ENCODE measurements at places on chromosomes 4 and X.

GRCh38 chr4:87974856-87975462, 555 bp upstream of the SPP1 start:
- DNase-seq: no peak

DNA sequence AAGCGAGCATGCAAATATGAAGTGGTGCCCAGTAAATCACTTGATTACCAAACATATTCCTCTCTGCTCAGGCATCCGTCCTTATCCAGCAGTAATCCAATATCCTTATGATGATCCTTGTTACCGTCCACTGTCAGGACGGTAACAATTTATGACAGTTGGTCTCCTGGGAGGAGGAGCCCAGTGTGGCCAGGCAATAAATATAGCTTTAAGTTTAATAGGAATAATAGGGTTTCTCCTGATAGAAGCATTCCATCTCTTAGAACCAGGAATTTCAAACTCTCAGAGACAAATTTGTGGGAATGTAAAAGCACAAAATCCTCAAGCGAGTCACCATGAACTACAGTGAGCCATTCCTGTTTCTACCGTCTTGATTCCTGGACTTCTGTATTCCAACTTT, 171.2 kb upstream of the IL15 start:
- DNase-seq: no peak

GRCh38 chrX:12977761-12978204, 2.9 kb downstream of the TMSB4X start:
- no peak for DNase-seq

GRCh38 chr4:135408109-135408508, 1206.5 kb upstream of the PABPC4L start:
- peak; percentile 6 for DNase-seq

GRCh38 chr4:74042681-74043080, 4.2 kb upstream of the CXCL3 start:
- DNase-seq: peak; percentile 22

GRCh38 chr4:44720371-44720770, 6.0 kb downstream of the GNPDA2 start:
- DNase-seq: no peak

- DNase-seq: no peak
Observed at GRCh38 chr4:44257461-44257860, 191.1 kb downstream of the KCTD8 start.

DNA sequence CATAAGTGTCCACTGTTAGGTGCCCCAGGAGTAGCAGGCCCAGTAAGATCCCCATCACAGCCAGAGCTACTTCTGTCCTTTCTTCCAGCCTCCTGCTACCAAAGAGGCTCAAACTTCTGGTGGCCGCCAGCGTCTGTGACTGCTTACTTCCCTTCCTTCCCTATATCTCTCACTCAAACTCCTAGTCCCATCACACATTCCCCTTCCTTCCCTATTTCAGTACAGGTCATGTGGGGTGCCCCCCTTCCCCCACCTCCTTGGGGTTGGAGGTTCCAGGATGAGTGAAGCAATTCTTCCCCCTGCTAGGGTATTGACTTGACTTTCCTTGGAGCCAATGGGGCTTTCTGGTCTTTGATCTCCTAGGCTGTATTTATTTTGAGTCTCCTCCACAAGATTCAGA, at the start of gene VSIG4:
VSIG4 (minus strand) TSS at position 137 of the 400 bp plus-strand sequence; CDS start at position 55, 82 bp downstream.
- no peak for DNase-seq

DNA sequence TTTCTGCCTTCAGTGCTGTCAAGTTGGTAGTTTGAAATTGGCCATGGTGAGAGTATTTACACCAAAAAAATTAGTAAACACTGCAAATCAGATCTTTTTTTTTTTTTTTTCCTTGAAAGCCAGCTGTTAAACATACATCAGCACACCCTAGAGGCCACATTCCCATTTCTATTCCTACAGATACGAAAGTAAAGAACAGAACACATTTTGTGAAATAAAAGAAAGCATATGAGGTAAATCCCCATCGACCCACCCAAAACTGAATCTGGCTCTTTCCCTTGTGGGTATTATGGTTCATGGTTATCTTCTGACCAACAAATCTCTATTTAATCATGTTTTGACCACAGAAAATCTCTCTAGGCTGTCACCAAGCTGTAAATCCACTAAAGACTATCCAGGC, 41.8 kb upstream of the AP1AR start:
- peak; percentile 22 for DNase-seq

- DNase-seq: no peak
Observed at GRCh38 chrX:115260330-115260729, 26.4 kb upstream of the LRCH2 start.

- peak; percentile 5 for DNase-seq
Observed at GRCh38 chr4:101306225-101306624, 41.1 kb downstream of the PPP3CA start.

DNA sequence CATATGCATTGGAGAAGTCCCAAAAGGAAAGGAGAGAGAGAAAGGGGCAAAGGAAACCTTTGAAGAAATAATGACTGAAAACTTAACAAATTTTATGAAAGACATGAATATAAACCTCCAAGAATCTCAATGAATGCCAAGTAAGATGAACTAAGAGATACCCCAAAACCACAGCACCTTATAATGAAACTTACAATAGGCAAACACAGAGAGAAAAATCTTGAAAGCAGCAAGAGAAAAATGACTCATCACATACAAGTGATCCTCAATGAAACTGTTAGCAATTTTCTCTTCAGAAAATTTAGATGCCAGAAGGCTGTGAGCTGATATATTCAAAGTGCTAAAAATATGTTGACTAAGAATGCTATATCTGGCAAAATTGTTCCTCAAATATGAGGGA, 10.1 kb downstream of the SMIM10L2A start:
- DNase-seq: no peak

DNA sequence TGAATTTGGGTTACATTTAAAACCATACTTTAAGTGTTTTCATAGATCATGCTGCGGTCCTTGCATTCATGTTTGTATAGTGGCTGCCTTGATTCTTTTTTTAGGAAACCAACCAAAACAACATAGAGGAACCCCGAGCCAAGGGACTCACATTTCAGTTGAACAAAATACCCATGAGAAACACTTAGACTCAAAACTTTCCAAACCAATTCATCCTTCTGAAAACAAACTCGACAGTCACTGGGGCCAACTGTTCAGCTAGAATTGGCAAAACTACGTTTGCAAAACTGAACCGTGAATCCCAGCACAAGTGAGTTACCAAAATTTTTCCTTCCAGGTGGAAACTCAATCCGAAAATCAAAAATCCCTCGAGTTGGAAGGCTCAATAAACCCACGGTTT, 1.4 kb downstream of the ADGRA3 start:
- DNase-seq: no peak

- DNase-seq: no peak
Observed at GRCh38 chr4:176761872-176762271, 30.9 kb downstream of the VEGFC start.

- no peak for DNase-seq
Observed at GRCh38 chrX:110284159-110284558, 33.7 kb downstream of the AMMECR1 start.

DNA sequence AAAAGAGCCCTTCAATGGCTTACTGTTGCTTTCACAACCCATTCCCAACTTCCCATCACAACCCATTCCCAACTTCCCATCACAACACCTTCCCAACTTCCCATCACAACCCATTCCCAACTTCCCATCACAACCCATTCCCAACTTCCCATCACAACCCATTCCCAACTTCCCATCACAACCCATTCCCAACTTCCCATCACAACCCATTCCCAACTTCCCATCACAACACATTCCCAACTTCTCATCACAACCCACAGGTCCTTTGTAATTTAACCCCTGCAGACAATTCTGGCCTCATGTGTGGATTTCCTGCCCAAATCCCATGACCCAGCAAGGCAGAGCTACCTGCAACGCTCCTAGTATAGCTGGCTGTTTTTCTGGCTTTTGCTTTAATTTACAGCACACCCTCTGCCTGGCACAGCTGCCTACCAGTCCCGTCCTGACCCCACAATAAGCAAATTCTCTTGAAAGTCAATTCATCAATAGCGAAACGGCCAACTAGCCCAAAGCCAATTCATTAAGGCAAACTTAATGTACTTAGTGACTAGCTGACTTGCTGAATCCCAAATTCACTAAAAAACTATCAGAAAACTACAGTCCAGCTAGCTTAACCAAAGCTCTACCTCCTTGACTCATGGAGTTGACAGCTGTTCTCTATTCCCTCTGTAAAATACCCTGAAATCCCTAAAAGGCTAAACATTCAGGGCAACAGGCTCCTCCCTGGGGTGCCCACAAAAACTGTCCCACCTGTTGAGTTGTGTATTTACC, 75.6 kb downstream of the AFAP1 start:
- no peak for DNase-seq

DNA sequence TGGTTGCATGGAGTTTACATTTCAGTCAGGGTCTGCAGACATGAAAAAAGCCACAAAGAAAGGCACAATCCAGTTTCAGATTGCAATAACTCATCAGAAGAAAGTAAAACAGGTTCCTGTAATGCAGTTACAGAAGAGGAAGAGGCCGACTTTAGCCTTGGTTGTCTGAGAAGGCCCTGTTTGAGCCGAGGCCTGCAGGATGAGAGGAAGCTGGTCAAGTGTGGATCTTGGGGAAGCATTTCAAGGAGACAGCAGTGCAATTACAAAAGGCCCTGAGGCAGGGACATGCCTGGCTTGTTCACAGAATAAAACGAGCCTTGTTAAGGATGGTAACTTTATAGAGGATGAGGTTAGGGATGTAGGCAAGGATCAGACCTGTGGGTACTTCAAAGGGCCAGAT, 62.4 kb downstream of the AFF2 start:
- DNase-seq: no peak

DNA sequence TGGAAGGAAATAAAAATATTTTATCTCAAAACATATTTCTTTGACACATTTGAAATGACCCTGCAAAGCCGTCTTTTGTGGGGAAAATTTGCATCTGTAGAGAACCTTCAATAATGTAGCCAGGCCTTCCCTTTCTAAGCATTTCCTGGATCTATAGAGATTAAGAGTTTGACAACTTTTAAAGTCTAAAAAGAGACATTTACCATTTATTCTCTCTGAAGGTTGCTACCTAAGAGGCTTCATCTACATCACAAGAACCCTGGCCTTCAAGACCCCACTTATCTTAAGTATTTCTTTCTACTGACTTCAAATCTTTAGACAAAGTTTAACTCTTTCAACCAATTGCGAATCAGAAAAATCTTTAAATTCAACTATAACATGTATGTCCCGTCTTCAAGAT, 1639.8 kb downstream of the RPA4 start:
- DNase-seq: no peak

GRCh38 chr4:103994059-103994458, 274.3 kb upstream of the TACR3 start:
- DNase-seq: peak; percentile 16

GRCh38 chr4:112266823-112267222, 18.9 kb downstream of the TIFA start:
- no peak for DNase-seq

DNA sequence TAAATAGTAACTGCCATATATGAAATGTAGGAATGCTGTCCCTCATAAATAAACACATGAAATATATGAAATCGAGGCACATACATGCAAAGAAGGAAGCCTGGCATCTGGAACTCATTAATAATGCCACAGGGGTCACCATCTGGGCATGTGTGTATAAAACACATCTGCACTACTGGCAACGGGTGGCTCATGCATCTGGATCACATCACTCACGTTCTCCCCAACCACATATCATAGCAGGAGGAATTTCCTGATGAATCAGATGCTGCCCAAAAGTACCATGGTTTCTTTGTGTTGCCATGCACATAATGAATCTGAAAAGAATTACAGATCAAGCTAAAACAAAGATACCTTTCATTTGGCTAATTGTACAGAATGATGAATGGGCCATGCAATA, 28.6 kb downstream of the RNF175 start:
- no peak for DNase-seq

- no peak for DNase-seq
Observed at GRCh38 chrX:101956556-101956955, 24.7 kb upstream of the ZMAT1 start.

GRCh38 chrX:153909980-153910360, 5.5 kb downstream of the AVPR2 start:
- DNase-seq: no peak

DNA sequence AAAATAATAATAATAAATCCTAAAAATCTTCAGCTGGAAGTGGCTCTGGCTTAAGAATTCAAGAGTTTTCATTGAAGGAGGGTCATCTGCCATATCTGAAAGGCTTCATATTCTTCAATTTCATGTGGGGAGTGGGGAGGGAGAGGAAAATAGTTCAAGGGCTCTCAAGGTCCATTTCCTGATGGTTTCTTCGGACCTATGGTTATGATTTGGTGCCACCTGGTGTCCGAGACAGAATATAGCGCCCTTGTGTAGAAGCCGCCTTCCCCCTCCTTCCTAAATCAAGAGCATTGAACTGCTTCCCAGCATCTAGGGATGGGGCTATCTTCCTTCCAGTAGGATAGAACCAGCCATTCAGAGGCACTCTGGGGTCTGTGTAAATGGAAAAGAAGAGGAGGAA, 34.3 kb downstream of the NLGN3 start:
- DNase-seq: peak; percentile 59

DNA sequence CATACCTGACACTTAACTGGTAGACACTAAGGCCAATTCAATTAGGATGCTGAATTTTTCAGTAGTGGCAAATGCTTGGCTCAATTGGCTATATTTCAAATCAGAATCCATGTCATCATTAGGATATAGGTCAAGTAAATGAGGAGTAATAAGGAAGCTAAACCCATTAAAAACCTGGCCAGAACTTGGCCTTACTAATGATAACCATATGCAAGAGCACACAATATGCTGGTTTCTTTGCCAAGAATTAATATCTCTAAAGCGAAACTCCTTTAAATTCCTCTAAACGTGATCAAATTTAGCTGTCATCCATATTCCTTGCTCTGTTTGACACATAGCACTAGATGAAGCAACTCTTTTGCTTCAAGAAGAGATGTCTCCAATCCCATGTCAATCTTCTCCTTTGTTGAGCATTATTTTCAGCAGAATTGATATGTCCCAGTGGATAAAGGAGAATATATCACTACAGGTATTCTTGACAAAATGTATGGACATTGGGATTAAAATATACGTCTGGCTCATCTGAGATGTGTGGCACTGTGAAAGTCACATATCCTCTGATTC, 206.1 kb upstream of the ANKRD50 start:
- no peak for DNase-seq

- DNase-seq: no peak
Observed at GRCh38 chr4:162350331-162350730, 186.5 kb upstream of the FSTL5 start.

DNA sequence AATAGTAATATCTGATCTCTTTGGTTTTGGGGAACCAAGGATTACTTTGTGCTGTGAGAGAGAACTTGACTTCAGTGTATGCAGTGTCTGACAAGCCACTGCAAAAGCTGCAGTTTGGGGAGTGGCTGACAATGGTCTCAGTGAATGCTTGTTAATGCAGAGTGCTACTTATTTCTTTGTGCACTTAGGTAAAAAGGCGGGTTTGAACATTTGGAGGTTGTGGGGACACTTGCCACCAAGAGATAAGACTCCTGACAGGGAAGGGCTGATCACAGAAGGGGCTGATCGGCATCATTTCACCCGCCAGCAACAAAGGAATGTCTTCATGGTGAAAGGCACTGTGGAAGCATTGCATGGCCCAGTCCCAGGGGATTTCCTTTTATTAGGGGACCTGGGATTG, 28.6 kb upstream of the USP46 start:
- DNase-seq: no peak

GRCh38 chrX:27660878-27661277, 70.7 kb downstream of the DCAF8L2 start:
- DNase-seq: no peak

GRCh38 chrX:50428174-50428573, 42.5 kb downstream of the DGKK start:
- no peak for DNase-seq

GRCh38 chrX:108036298-108036973, 8.4 kb upstream of the VSIG1 start:
- DNase-seq: no peak

- no peak for DNase-seq
Observed at GRCh38 chrX:153556767-153557166, 39.3 kb downstream of the ATP2B3 start.

Measured in H7 (cell line).